IMR-90 (cell line): ENCODE measurements at places on chromosomes 12 and 14. TPM values are rescaled to one million over a fixed set of nuclear protein-coding genes. Genes with fewer than 3 reads are reported as not detected.

Gene TSPAN9
- total RNA-seq = 16.1 and 17.7 TPM in 2 replicates

Gene CCDC38
- total RNA-seq = not detected in 2 replicates

GRCh38 chr12:5521456-5522325, 89.8 kb downstream of the NTF3 start:
- no peak for DNase-seq
- H3K4me3 ChIP-seq = no peak overlapping the region
- H3K27ac ChIP-seq = no peak overlapping the region
- H3K4me1 ChIP-seq = no peaks in the 10 kb centered on the region
- no peaks in the 10 kb centered on the region for H3K27me3 ChIP-seq
- no peaks in the 10 kb centered on the region for H3K36me3 ChIP-seq

GRCh38 chr12:57389033-57389432, 41.8 kb downstream of the R3HDM2 start:
- peak; percentile 95 for DNase-seq
- H3K4me1 ChIP-seq = peaks cover 8% of the 10 kb centered on the region; the same call in 1 of the 2 replicates
- no peaks in the 10 kb centered on the region for H3K27me3 ChIP-seq
- H3K27ac ChIP-seq = no peak overlapping the region; the same call in 1 of the 2 replicates

- no peaks in the 10 kb centered on the region for H3K4me1 ChIP-seq
- no peak for DNase-seq
- H3K27ac ChIP-seq = no peak within 1 kb of the TSS
- H3K27me3 ChIP-seq = no peaks in the 10 kb centered on the region
These were observed at the start of gene PRH2 for GRCh38 chr12:10928746-10929286. Gene PRH2, plus strand, starts transcription at chr12:10929236. Its CDS starts 38 bp downstream, at chr12:10929274.

- H3K4me1 ChIP-seq = no peaks in the 10 kb centered on the region
- H3K27me3 ChIP-seq = no peaks in the 10 kb centered on the region
- no peak for DNase-seq
- H3K36me3 ChIP-seq = no peaks in the 10 kb centered on the region
- no peak overlapping the region for H3K4me3 ChIP-seq
These were observed 981.4 kb downstream of the FSCB start for GRCh38 chr14:43525658-43526057.

DNA sequence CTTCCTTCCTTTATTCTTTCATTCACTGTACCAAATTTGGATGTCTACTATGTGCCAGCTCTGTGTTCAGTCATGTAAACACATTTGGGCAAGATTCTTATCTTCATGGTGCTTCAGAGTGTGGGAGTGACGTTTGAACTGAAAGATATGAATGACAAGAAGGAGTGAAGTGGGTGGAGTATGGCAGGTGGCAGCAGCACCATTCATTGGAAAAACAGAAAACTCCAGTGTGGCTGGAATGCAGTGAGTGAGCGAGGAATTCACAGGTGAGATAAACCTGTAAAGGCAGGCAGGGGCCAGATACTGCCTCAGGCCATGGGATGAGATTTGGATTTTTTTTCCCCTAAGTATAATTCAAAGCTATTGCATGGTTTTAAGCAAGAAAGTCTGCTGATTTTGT, 140.7 kb upstream of the CCDC198 start:
- no peak overlapping the region for H3K4me3 ChIP-seq
- DNase-seq = no peak
- no peaks in the 10 kb centered on the region for H3K36me3 ChIP-seq
- no peak overlapping the region for H3K27ac ChIP-seq
- H3K4me1 ChIP-seq = no peaks in the 10 kb centered on the region

GRCh38 chr14:79342942-79343341, 868.4 kb downstream of the DIO2 start:
- DNase-seq = no peak
- no peak overlapping the region for H3K4me3 ChIP-seq
- H3K4me1 ChIP-seq = no peaks in the 10 kb centered on the region
- H3K36me3 ChIP-seq = no peaks in the 10 kb centered on the region; the same call in 1 of the 2 replicates
